Activated CD4-positive, CD25-positive, alpha-beta regulatory T cell treated with anti-CD3 and anti-CD28 coated beads, Interleukin-2, amount 50 U/mL, for 24 hours (primary cell): ENCODE measurements at places on chromosomes 11 and 22.

DNA sequence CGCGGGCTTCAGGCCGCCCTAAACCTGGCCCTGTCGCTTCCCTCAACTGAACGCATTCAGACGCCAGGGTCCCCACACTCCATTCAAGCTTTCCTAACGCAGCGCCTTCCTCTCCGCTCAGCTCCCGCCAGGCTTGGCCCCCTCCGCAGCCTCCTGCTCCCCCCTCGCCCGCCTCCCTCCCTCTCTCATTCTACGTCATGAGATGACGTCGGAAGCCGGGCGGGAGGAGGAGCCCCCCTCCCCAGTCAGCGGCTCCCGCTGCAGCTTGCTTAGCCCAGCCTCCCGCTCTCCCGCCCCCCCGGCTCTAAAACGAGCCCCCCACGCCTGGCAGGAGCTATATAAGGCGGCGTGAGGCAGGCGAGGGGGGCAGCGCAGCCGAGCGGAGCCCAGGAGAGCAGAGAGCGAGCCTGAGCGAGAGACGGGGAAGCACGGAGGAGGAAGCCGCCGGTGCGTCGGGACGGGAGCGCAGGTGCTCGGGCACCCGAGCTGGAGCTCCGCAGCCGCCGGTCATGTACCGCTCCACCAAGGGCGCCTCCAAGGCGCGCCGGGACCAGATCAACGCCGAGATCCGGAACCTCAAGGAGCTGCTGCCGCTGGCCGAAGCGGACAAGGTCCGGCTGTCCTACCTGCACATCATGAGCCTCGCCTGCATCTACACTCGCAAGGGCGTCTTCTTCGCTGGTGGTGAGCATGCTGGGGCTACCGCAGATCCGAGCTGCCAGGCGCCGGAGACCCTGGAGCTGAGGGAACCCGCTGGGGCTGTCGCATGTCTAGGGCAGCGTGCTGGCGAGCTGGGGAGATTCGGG, at the start of gene NPAS4:
Gene NPAS4, plus strand, starts transcription at position 365 of the 806 bp plus-strand sequence. Its CDS starts 145 bp downstream, at position 510.
- no peak for ATAC-seq

- peak; percentile 34 for ATAC-seq
These were observed 1.1 kb downstream of the UBASH3B start for GRCh38 chr11:122656631-122657101.

- ATAC-seq = no peak
These were observed 50.1 kb downstream of the FBLN1 start for GRCh38 chr22:45552580-45553350.

- ATAC-seq = no peak
These were observed 39.4 kb upstream of the WNT11 start for GRCh38 chr11:76245720-76246119.

DNA sequence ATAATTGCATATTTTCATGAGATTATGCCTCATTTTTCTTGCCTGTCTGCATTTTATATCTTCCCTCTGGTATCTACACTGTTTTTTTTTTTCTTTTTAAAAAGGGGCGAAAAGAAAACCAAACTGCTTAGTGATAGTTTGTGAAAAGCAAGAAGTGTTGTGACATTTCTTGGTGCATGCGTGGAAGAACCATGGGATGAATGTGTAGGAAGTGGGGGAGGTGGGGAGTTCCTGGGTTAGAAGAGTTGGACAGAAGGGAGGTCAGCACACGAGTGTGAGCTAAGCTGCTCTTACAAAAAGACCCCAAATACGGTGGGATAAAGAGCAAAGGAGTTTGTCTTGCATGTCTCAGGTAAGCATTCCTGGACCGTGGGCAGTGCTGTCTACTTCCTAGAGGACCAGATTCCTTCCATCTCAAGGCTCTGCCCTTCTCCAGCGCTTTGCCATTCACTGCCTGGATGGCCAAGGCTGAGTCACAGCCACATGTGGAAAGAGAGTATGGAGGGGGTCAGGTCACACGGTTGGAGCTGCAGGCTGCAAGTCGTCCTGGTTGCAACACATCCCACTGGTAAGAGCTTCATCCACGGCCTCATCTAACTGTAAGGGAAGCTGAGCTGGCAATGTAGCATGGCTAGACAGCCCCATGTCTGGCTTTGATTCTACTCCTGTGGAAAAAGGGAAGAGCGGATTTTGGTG, 300.6 kb downstream of the DDX10 start:
- no peak for ATAC-seq

GRCh38 chr22:40659166-40659565, 20.1 kb upstream of the MCHR1 start:
- ATAC-seq = no peak

GRCh38 chr11:119697882-119698281, 31.1 kb downstream of the NECTIN1 start:
- ATAC-seq = no peak

GRCh38 chr22:50732681-50733080, 5.3 kb upstream of the ACR start:
- no peak for ATAC-seq

- no peak for ATAC-seq
These were observed 58.6 kb upstream of the MPEG1 start for GRCh38 chr11:59271247-59271755.

GRCh38 chr22:17845790-17846189, 71.5 kb upstream of the BID start:
- no peak for ATAC-seq

- ATAC-seq = peak; percentile 76
These were observed 266.2 kb upstream of the PLET1 start for GRCh38 chr11:112526699-112527416.
